Stimulated activated CD8-positive, alpha-beta memory T cell treated with anti-CD3 and anti-CD28 coated beads, Interleukin-2, amount 100 ng/mL, for 1 hour (primary cell): ENCODE measurements at places on chromosomes 1 and 21.

GRCh38 chr1:97042551-97042950 is 321.0 kb downstream of the PTBP2 start:
- DNase-seq, result no peak

- no peak for DNase-seq
Observed at GRCh38 chr1:47725511-47725991, 271.6 kb downstream of the TRABD2B start.

DNA sequence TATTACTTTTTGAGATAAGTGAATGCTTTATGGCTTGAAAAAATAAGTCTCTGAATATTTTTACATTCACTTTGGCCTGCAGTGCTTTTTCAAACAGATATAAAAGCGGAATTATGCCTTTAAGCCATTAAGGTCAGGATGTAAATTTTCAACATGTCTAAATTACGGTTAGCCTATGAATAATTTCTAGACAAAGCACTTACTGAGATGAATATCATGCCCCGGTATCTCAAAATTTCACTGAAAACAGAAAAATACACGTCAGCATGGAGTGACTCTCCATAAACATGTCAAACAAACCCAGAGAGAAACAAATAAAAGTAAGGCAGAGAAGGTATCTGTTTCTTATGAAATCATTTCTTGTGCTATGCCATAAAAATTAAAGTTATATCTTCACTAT is 853.9 kb downstream of the KCNT2 start:
- no peak for DNase-seq

- no peak for DNase-seq
Observed at GRCh38 chr1:201363467-201363866, 14.0 kb downstream of the TNNT2 start.

GRCh38 chr1:21622466-21623315 is 46.5 kb downstream of the RAP1GAP start:
- DNase-seq, result no peak

- no peak for DNase-seq
Observed at GRCh38 chr1:193766329-193766728, 579.9 kb upstream of the B3GALT2 start.

DNA sequence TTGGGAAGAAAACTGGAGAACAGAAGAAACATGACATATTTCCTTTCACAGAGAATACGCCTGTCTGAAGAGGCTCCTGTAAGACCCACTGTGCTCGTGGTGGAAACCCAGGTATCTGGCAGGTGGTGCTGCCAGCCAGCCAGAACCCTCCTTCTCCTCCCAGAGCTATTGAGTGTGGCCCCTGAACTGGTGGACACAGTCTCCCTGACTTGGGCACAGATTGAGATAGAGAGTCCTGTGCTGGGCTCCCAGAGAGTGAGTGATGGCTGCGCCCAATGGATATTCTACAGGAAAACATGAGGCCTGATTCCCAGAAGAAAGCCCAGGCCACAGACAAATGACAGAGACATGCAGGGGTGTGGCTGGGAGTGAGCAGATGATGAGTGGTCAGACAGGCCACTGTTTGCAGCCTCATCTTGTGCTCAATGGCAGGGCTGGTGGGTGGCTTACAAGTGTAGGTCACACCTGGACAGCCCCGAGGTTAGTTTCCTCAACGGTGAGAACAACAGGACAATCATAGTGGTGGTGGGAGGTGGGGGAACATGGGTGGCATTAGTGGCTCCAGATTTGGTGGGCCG is 127.9 kb downstream of the PTPRU start:
- no peak for DNase-seq

DNA sequence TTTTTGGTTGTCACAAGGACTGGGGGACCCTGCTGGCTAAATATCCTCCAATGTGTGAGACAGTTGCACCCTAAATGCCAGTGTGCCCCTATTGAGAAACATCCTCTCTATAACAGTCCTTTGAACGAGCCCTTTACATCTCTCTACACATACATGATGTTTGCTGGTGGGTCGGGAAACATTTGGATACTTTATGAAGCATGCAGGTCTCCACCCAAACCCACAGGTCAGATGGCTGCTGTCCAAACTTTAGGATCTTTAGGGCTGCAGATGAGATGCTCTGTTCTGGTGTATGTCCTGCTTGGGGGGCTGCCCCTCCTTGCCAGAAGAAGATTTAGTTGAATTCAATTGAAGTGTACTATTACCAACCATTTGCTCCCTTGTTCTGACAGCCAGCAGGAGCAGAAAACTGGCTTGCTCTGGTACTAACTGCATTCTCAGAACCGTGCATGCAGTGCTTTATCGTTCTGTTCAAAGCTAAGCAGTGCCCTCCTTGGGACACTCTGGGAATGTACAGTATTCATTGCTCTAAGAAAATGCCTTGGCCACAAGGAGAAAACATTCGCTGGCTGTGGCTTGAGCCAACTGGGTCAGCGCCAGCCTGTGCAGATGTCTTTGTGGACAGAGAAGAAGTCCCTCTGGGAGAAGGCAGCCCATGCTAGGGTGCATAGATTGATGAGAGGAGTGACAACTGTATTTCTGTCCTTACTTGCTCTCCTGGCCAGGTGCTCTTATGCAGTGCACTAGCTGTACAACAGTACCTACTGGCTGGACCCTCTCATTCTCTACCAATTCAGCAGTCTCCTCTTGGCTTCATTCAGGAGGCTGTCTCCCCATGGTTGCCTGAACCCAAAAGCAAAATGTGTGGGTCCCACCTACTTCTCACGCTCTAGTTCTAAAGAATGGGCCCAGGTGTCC is 61.4 kb upstream of the DIRAS3 start:
- no peak for DNase-seq

DNA sequence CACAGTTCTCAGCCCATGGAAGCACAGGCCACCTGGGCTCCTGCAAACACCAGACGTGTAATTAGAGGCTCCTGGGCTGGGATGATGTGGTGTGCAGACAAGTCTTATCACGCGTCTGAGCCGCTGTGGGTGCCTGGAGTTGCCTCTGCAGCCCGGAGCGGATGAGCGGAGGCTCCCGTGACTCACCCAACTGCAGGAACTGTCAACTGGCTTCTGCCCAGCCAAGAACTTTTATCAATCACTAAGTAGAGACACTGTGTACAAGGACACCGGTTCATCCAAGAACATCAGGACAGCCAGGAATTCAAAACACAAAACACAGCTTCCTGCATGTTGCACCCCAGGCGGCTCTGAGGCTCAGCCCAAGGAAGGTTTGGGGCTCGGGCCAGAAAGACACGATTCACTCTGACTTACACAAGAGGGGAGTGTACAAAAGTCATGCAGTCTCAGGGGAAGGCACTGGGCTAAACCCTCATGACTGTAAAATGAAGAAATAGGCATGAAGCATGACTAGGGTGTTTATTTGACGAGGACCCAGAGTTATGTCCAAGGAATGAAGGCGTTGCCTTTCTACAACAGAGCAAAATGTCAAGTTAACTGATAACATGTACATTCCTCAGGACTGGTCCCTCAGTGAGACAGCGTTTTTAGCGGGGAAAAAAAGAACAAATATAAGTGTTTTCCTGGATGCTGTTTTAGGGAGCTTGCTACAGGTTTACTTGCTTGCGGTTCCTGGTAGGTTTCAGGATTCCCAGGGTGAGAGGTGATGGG is 21.1 kb downstream of the ERRFI1 start:
- DNase-seq, result no peak

- DNase-seq, result no peak
Observed at GRCh38 chr21:32328595-32328994, 29.9 kb downstream of the MRAP start.

- no peak for DNase-seq
Observed at GRCh38 chr1:243621973-243622372, 228.1 kb downstream of the AKT3 start.

- no peak for DNase-seq
Observed at GRCh38 chr1:56824938-56825337, 5.7 kb upstream of the FYB2 start.

DNA sequence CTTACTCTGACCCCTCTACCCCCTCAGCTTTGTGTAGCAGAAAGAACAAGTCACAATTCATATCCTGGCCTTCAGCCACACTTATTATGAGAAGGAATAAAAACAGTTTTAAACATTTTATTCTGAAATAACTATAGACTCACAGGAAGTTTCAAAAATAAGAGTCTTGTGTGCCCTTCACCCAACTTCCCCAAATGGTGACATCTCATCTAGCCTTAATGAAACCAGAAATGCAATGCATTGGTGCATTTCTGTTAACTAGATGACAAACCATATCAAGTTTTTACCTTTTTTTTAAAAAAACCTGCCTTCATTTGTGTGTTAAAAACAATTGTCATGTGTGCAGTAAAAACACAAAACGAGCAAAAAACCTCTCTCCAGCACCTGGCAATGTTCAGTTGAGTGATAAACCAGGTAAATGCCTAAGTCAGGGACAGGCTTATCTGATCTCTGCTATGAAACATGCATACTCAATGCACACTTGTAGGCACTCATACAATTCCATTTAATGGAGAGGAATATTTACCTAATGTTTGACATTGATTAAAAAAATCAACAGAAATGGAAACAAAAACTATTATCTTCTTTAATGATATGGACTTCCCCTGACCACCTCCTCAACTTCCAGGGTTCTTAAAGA is 51.5 kb downstream of the SH3BGR start:
- no peak for DNase-seq

GRCh38 chr1:151905070-151905442 is 4.3 kb downstream of the THEM4 start:
- DNase-seq, result peak; percentile 36

DNA sequence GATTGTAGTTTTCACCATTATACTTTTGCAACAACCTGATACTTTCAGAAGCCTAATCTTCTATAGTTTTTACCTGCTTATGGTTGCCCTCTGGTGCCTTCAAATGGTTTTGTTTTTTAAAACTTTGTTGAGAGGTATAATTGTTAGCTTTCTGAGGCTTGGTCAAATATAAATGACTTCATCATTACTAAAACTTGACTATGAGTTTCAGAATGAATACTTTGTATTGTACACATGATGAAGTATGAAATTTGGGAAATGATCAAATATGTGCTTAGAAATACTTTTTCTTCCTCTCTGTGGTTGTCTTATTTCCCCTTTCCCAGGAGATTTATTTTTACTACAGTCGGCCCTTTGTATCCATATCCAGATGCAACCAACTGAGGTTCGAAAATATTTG is 151.8 kb upstream of the B3GALT2 start:
- DNase-seq, result no peak

DNA sequence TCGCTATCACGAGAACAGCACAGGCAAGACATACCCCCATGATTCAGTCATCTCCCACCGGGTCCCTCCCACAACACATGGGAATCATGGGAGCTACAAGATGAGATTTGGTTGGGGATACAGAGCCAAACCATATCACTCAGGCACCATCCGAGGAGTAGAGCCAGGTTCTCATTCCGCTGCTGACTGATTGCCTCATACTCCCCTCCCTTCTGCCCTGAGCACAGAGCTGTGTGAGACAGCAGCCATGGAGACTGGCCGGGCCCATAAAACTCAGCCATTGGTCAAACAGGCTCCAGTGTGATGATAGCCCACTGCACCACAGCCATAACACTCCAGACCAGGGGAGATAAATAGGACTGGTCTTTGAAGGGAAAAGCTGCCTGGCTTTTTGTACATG is 22.6 kb downstream of the TTC4 start:
- DNase-seq, result no peak

- no peak for DNase-seq
Observed at GRCh38 chr1:244062156-244062725, 11.2 kb downstream of the ZBTB18 start.

DNA sequence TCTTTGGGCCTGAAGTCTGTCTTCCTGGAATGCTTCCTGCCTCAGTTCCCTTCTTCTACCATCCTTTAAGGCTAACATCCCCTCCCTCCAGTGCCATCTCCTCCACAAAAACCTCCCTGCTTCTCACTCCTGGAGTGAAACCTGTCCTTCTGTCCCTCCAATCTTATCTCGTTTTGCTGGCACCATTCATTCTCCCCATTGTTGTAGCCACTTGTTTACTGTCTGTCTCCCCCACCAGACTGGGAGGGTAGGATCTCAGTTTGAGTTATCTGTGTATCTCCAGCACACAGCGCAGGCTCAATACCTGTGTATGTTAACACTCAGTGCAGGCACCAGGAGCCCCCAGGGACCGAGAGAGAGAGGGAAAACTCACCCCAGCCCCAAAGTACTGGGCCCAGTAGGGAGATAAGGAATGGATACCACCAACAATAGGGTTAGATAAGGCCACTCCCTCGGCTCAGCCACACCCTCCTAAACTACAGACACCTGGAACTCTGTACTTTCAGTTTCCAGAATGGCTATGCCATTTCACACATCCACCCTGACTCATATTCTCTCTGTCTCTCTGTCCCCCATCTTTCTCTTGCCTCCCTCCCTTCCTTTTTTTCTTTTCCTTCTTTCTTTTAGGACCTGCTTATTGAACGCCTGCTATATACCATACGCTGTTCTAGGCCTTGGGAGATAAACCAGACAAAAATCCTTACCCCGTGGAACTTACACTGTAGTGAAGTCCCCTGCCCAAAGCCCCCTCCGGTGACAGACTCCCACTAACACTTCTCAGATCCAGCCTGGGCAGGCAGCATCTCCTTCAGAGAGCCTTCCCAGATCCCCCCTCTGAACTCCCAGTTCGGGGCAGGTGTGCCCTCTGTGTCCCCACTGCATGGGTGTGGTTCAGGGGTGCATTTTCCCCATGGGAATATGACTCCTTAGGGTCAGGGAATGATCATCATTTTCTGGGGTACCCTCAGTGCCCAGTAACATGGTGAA is 3.3 kb upstream of the SSBP3 start:
- DNase-seq, result no peak
